ENCODE measurements at places on chromosomes 16 and 17. TPM values are rescaled to one million over a fixed set of nuclear protein-coding genes. Genes with fewer than 3 reads are reported as not detected.

DNA sequence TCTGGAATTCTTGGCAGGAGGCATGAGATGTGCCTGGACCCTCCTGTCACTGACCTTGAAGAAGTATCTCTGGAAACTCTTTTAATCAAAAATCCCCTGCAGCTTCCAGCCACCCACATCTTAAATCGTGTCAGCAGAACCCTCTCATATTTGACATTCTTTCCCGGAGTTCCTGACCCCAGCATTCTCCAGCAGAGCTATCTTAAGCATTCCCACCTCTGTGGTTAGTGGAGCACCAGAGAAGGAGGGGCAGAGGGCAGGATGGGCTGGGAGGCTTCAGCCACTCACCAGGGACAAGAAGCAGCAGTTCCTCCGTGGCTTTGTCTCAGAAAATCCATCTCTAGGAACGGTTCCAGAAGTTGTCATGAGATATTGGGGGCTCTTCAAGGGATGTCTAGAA is 149.9 kb downstream of the RGS9 start:
- no peak overlapping the region for H3K4me3 ChIP-seq
- H3K4me1 ChIP-seq, result peaks cover 14% of the 10 kb centered on the region
- DNase-seq, result no peak
- H3K27ac ChIP-seq, result peak overlapping the region; percentile 71
- no peaks in the 10 kb centered on the region for H3K27me3 ChIP-seq

- H3K4me3 ChIP-seq, result no peak overlapping the region
- H3K27me3 ChIP-seq, result no peaks in the 10 kb centered on the region
- H3K36me3 ChIP-seq, result no peaks in the 10 kb centered on the region
- DNase-seq, result no peak
- no peak overlapping the region for H3K27ac ChIP-seq
- H3K4me1 ChIP-seq, result peaks cover 22% of the 10 kb centered on the region
Observed at GRCh38 chr17:67633751-67634211, 84.0 kb upstream of the NOL11 start.

The ZG16 gene
- total RNA-seq, result 0.11 TPM

DNA sequence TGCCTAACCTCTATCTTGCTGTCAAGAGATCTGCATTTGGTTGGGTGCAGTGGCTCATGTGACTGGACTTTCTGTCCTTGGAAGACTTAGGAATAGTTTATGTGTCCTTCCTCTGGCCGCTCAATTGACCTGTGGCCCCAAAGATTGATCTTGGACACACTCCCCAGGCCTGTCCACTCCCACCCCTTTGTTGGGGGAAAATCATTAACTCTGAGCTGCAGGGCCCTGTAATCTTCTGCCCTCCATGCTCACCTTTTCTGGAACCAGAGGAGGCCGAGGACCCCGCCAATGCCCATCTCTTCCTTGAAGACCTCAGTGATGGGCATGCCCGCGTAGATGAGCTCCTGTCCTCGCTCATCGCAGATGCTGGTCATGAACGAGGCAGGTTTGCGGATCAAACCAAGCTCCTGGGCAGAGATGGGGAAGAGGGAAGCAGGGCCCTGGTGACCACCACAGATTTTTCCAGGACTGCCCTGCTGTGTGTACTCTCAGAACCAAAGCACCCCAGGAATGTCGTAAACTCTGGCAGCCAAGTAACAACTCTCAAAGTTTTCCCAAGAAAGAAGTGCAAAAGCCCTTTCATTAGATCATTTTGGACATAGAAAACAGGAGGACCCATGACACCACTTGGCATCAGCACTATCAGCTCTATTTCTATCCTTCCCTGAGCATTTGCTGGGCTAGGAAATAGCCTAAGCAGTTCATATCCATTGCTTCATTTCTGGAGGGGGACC is 8.5 kb upstream of the KLHL11 start:
- DNase-seq, result no peak
- H3K27ac ChIP-seq, result no peak overlapping the region

DNA sequence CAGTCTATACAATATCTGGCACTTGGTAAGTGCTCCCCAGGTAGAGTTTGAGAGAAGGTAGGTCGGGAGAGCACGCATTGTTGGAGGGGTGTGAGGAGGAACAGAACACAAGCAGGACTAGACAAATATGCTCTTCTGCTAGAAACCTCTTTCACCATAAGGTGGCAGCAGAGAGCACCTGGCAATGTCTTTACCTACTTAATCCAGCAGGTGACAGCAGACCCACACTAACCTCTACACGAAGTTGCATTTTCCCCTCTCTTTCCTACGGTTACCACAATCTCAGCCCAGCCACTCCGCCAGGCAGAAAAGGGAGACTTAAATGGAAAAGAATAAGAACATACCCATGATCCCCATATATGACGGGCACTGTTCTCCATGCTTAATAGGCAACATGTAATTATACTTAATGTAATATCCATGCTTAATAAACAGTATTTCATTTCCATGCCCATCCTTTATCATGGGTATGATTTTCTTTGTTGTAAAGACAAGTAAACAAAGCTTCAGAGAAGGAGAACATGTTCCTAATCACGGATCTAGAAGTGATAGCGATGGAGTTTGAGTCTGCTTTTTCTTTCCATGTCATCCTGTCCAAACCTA is 55.1 kb upstream of the CCL2 start:
- DNase-seq, result peak; percentile 80
- peaks cover 56% of the 10 kb centered on the region for H3K27me3 ChIP-seq
- H3K4me1 ChIP-seq, result no peaks in the 10 kb centered on the region
- no peak overlapping the region for H3K27ac ChIP-seq
- H3K4me3 ChIP-seq, result no peak overlapping the region
- H3K36me3 ChIP-seq, result no peaks in the 10 kb centered on the region

The P2RX1 gene
- 0.22 TPM for total RNA-seq

DNA sequence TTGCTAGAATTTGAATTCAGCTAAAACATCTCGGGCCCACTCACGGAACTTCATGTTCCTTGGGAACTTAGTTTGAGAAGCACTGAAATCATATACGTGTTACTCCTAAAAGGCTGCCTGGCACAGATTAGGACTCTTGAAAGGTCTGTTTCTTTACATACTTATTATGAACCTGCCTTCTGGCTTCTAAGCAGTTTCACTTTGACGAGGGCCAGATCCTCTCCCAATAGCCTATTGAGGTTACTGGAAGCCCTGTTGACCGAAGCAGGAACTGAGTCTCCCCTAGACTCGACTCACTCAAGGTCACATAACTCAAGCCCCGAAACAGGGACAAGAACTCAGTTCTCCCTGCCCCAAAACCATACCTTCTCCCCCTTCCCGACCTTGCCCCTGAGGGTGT is 121.9 kb upstream of the PLCG2 start:
- H3K27me3 ChIP-seq, result no peaks in the 10 kb centered on the region
- H3K36me3 ChIP-seq, result peaks cover 31% of the 10 kb centered on the region
- peaks cover 7% of the 10 kb centered on the region for H3K4me1 ChIP-seq
- H3K27ac ChIP-seq, result peak overlapping the region; percentile 60
- no peak overlapping the region for H3K4me3 ChIP-seq
- no peak for DNase-seq

The SNAI3 gene
- total RNA-seq, result 0.69 TPM

- no peak for DNase-seq
- H3K4me1 ChIP-seq, result peaks cover 8% of the 10 kb centered on the region
Observed at GRCh38 chr16:50717494-50717893, 24.1 kb downstream of the NOD2 start.

The SDK2 gene
- 31.8 TPM for total RNA-seq

DNA sequence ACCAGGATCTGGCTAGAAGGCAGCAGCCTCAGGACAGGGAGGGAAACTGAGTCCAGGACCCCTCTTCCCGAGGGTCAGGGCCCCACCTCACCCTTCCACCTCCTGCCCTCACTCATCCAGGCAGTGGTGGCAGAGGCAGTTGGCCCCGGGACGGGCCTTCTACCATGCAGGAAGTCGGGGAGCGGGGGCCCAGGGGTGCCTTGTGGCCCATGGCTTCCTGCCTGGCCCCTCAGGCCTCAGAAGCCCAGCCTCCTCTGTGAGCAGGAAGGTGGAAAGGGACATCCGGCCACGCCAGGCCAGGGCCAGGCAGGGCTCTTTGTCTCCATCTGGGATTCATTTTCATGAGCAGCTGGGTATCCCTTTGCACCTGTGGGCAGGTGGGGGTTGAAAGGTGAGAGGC is 58.5 kb downstream of the BAHCC1 start:
- DNase-seq, result no peak
- H3K27me3 ChIP-seq, result no peaks in the 10 kb centered on the region
- peaks cover 1% of the 10 kb centered on the region for H3K36me3 ChIP-seq
- H3K4me3 ChIP-seq, result no peak overlapping the region
- H3K4me1 ChIP-seq, result peaks cover 6% of the 10 kb centered on the region

DNA sequence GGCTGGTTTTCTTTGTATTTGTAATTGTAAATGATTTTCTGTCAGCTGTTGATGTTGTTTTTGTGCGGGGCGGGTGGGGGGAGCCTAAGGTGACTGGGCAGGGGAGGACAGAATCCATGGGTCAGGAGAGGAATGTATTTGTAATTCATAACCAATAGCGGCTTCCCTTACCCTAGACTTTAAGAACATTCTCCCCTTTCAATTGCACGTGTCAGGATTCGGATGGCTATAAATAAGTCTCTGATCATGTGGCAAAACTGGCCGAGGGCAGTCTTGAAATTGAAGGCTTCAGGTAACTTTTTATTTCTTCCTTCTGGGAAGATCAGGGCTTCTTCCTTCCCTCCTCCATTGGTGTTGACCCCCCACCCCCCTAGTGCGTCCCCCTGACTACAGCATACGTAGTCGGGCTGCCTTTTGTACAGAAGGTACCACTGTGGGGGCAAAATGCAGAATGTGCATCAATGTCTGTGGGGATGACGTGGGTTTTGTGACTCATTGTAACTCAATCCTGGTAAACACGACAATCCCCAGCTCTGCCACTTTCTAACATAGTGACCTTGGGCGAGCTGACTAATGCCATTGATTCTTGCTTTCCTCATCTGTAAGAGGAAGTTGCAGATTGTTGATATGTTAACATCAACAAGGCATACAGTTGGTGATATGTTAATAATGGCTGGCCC is 16.2 kb downstream of the MARCHF10 start:
- no peak overlapping the region for H3K27ac ChIP-seq
- DNase-seq, result no peak
- no peak overlapping the region for H3K4me3 ChIP-seq

The DNASE1L2 gene
- total RNA-seq, result 1.4 TPM

DNA sequence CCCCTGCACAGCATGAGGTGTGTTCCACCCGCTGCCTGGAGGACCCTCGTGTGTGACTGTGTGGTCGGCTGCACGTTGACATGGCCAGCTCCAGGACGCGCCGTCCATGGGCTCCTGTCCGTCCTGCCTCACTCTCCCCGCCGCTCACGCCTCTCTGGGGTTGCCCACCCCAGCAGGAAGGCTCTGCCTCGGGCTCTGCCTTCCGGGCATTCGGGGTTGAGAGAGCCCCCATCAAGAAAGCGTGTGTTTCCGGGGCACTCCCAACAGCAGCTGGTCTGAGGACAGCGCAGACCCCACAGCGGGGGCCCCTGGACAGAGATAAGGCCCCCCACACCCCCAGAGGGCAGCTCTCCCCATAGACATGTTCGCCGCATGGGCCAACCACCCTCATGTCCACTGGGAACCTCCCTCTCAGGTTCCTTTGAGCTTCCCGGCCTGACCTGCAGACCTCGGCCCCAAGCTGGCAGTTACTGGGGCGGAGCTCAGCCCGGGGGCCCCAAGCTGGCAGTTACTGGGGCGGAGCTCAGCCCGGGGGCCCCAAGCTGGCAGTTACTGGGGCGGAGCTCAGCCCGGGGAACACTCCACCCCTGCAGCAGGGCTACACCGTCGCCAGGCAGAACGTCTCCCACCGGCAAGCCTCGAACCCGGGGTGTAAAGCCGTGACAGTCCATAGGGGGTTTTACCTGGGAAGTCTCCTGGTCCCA is 8.4 kb upstream of the PIEZO1 start:
- no peaks in the 10 kb centered on the region for H3K36me3 ChIP-seq
- H3K4me3 ChIP-seq, result no peak overlapping the region
- no peak overlapping the region for H3K27ac ChIP-seq
- H3K27me3 ChIP-seq, result peaks cover 8% of the 10 kb centered on the region

- H3K4me3 ChIP-seq, result no peak overlapping the region
- no peak for DNase-seq
- H3K27me3 ChIP-seq, result no peaks in the 10 kb centered on the region
- H3K36me3 ChIP-seq, result no peaks in the 10 kb centered on the region
- H3K4me1 ChIP-seq, result peaks cover 9% of the 10 kb centered on the region
- no peak overlapping the region for H3K27ac ChIP-seq
Observed at GRCh38 chr16:81227785-81228184, 10.7 kb upstream of the BCO1 start.

- H3K36me3 ChIP-seq, result no peaks in the 10 kb centered on the region
- DNase-seq, result no peak
- peaks cover 3% of the 10 kb centered on the region for H3K27me3 ChIP-seq
- H3K27ac ChIP-seq, result no peak overlapping the region
Observed at GRCh38 chr17:72613806-72614292, 478.6 kb downstream of the SLC39A11 start.

DNA sequence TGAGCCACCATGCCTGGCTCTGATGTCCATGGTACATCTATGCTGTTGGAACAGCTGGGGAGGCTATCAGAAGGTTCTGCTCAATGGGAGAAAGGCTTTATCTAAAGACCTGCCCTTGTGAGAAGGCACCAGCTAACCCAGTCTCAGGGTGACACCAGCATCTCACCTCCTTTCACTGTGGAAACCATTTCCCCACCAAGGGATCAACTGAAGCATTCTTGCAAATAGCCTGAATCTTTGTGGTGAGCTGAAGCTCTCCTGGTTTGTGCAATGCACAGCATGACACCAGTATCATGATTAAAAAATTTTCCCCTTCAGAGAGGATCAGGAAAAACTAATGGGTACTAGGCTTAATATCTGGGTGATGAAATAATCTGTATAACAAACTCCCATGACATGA is 5.1 kb downstream of the CCL18 start:
- no peak overlapping the region for H3K4me3 ChIP-seq
- DNase-seq, result no peak
- H3K4me1 ChIP-seq, result no peaks in the 10 kb centered on the region
- no peaks in the 10 kb centered on the region for H3K36me3 ChIP-seq

Data from mesothelial cell of epicardium (in vitro differentiated cells).